ENCODE measurements at places on chromosomes 4 and X.

DNA sequence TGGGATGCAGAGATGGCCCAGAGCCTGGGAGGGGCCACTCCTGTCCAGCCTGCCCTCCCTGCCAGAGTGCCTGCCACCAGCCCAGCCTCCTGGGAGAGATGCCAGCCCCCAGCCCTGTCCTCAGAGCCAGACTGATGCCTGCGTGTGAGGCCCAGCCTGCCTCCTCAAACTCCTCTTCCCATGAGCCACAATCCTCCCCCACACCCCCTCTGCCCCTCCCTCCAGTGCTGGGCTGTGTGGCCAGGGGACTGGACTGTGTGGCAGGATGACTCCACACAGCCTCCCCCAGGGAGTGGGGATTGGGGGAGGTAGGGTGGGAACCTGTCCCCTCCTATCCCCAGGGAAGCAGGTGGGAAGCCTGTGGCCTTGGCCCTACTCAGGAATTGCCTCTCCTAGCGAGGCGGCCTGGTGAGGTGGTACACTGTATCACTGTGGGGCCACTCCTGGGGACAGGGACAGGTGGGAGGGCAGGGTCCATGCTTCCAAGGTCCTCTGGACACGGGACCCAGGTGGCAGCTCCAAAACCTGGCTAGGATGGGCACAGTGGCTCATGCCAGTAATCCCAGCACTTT, 4.3 kb upstream of the SH3BP2 start:
- no peak for DNase-seq

- DNase-seq: no peak
These were observed 200.2 kb downstream of the GUCY2F start for GRCh38 chrX:109281483-109282275.

DNA sequence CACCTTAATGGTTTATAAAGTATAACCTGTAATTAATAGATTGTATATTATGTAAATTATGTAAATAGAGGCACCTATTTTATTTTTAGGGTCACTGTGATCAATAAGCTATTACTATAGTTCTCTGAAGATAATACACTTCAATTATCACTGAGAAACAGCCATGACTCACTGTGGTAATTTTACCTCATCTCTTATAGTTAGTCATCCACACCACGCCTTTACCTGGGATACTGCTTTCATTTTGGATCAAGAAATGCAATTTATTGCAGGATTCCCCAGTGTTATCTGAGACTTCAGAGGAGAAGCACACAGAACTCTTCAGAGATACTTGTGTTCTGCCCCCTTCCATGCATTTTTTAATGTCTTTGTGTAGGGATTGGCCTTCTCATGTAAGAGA, 348.1 kb upstream of the ATOH1 start:
- DNase-seq: no peak

GRCh38 chrX:48696909-48697727, 584 bp downstream of the SUV39H1 start:
- no peak for DNase-seq

DNA sequence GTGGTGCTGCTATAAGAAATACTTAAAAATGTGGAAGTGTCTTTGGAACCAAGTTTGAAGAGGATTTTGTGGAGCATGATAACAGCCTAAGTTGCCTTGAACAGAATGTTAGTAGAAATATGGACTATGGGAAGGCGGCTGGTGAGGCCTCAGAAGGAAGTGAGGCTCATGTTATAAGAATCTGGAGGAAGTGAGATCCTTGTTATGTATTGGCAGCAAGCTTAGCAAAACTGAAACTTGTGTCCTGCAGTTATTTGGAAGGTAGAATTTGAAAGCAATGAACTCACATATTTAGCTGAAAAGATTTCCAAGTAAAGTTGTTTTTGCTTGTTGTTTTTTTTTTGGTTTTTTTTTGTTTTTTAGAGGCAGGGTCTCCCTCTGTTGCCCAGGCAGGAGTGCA, 13.6 kb upstream of the MED14 start:
- no peak for DNase-seq

DNA sequence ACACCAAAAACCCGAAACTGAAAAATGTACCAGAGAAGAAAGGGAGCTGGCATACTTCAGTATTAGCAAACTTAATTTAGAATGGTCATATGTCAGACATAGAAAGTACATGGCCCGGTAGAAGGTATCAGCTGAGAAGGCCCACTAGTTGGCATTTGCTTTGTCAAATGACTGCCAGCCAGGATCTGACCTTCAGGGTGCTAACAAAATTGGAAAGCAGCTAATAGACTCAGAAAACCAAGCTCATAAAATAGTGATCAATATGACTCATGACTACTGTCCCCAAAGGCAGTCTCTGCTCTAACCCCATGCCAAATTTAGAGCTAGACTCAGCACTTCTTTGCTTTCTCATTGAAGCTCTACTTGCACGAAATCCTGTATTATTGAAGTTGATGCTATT, 342.7 kb downstream of the PDGFC start:
- DNase-seq: no peak

DNA sequence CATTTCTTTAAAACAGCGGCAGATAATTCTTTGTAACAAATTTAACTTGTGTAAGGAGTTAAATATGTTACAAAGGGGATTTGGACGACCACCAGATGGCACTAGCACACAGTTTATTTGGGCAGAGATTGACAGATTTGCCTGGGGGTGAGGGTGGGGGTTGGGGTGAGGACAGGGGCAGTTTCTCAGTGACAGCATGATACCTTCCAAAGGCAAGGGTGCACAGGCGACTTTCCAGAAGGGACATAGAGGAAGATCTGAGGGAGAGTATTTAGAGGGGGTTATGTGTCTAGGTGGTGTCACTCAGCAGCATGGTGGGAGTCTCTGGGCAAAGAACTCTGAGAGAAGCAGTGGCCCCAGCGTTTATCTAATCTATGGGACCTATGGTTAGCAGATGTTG, 9.6 kb upstream of the TMA16 start:
- DNase-seq: peak; percentile 47

- no peak for DNase-seq
These were observed 26.5 kb upstream of the GEMIN8 start for GRCh38 chrX:14056206-14056605.

DNA sequence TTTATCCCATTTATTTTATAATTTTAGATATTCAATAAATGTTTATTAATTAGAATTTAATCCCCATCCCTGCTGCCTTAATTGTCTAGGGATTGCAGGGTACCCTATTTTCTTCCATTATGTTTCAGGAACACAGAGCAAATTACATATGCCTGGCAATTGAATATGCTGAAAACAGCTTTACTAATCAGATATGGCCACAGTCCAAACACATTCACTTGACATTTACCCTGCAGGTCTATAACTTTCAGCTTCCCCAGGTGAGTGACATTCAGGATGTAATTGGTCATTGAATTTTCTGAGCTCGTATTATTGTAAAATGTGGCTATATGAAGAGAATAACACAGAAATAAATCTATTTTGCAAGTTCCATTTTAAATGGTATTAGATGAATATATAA, 218.7 kb upstream of the NDST4 start:
- DNase-seq: no peak

DNA sequence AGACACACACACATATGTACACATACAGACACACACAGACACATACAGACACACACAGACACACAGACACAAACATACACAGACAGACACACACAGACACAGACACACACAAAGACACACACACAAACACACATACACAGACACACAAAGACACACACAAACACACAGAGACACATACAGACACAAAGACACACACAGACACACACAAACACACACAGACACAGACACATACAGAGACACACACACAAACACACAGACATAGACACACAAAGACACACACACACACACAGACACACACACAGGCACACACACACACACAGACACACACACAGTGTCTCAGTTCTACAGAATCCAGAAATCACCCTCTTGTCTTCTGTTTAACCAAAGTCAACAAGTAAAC, 280.7 kb downstream of the ASMT start:
- DNase-seq: no peak

DNA sequence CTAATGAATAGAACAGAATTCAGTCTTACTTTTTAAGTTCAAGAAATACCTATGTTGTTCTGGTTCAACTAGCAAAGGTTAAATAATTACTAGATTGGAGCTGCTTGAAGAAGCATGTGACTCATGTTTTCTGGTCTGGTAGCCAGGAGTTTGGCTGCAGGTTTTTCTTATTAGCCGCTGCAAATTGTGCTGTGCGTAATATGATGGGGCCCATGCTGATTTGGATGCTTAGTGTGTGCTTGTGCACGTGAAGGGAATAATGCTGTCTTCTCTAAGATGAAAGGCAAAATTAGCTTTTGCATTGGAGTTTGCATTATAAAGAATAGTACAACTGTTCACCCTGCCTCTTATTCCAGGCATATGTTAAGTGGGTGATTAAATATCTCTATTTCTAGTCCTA, 219.6 kb downstream of the SNCA start:
- no peak for DNase-seq

DNA sequence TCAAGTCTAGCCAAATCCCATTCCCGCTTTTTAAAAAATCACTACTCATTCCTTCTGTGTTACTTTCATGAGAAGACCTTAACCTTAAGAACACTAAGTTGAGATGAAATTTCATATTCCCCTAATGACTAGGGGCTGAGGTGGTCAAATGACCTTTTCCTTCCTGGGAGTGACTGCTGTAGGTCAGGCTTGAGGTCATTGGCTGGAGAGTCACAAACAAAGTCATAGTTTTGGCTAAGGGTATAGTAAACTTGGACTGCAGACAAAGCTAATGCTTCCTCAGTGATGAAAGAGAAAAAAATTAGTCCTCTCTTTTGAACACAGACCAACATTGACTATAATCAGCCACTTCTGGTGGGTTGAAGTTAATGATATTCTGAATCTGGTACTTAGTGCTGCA, 16.0 kb upstream of the FGF2 start:
- DNase-seq: no peak

DNA sequence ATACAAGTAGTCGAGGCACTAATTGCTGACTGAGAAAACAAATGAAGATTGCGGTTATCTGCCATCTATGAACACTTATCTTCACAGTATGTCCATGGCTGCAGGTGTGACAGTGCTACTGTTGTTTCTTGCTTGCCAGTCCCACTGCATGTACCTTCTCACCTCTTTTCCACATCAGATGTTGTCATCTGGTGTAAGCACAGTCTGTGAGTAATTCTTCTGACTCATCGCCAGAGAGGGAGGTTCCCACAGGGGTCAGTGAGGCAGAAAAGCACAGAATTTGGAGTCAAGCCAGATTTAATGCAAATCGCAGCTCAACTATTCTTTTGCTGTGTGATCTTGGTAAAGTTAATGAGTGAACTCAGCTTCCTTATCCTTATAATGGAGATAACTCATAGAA, 144.4 kb downstream of the GLRA2 start:
- peak; percentile 78 for DNase-seq

- DNase-seq: no peak
These were observed 15.4 kb downstream of the ELOVL6 start for GRCh38 chr4:110183058-110183457.

GRCh38 chr4:2689825-2690700, 66.1 kb downstream of the TNIP2 start:
- no peak for DNase-seq

DNA sequence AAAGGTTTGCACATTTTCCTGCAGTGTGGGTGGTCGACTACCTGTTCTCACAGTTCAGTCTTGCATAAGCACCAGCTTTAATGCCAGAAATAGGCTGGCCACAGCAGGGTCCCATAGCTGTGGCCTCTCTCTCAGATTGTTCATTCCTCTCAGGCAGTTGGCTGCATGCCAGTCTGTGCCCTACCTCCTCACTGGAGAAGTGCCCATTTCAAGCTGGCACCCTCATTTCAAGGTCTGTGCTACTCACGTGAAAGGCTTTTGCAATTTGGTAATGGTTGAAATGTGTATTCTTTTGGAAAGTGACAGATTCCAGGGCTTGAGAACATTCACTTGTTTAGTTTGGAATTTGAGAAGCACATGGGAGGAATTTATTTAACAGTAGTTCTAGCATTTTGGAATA, 28.9 kb upstream of the MTMR1 start:
- DNase-seq: no peak

DNA sequence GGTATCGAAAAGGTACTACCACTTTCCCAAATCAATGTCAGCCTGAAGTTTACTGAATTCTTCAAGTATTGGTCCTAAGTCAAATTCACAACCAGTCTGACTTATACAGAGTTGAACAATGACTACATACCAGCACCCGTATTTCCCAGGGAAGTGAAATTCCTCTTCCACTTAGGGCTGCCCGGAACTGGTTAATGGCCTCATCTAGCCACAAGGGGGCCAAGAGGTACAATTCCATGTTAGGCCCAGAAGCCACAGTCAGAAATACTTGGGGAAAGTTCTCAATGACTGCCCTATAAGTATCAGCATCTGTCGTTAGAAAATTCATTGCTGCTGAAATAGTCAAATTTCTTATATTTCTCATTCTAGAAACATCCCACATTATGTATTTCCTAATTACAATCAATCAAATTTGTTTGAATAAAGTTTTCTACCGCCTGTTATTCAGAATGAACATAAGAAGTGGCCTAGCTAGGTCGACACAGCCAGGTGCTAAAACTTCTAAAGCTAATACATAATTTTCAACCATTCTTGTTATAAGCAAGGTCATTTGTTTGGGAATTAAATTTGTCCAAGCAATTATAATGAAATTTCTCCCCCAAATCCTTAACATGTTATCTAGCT, 5.6 kb upstream of the PCDH7 start:
- DNase-seq: no peak

- no peak for DNase-seq
These were observed 716.6 kb upstream of the INTU start for GRCh38 chr4:126916049-126916625.

Measured in astrocyte of the cerebellum (primary cell).